Stimulated activated CD4-positive, alpha-beta T cell treated with anti-CD3 and anti-CD28 coated beads, Interleukin-1b, Interleukin-23, amount 100 ng/mL, for 1 hour (primary cell): ENCODE measurements at places on chromosomes 7 and 10.
A peak's percentile ranks its signal among the peaks of the same experiment; 100 is the strongest.

GRCh38 chr7:151017370-151017952 is 6.8 kb downstream of the ATG9B start:
- DNase-seq, result no peak

GRCh38 chr10:3482200-3482993 is 302.6 kb downstream of the KLF6 start:
- no peak for DNase-seq

- DNase-seq, result no peak
Measured at GRCh38 chr10:66834802-66835201, 91.0 kb upstream of the LRRTM3 start.

GRCh38 chr10:50420196-50420595 is 168.9 kb upstream of the ASAH2 start:
- no peak for DNase-seq

GRCh38 chr7:41769162-41769561 is 66.3 kb upstream of the INHBA start:
- no peak for DNase-seq

- no peak for DNase-seq
Measured at GRCh38 chr10:99731306-99732032, 458 bp downstream of the COX15 start.

DNA sequence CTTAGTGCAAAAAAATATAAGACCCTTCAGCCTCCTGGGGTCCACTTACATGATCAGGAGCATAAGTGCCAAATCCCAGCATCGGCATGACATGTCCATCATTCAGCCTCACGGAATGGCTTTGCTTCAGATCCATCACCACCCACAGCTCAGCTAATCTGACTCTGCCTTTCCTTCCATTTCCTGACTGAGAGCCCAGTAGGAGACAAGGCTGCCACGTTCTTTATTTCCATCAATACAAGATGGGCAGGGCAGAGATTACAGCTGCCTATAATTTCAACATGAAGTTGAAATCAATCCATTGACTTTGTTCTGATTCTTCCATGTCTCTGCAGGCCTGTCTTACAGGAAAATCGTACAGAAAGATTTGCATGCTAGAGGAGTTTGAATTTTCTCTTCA is 76.4 kb upstream of the UCN3 start:
- DNase-seq, result no peak

- DNase-seq, result no peak
Measured at GRCh38 chr10:51244748-51245490, 170.6 kb downstream of the PRKG1 start.

- no peak for DNase-seq
Measured at GRCh38 chr7:142767451-142767850, 3.3 kb upstream of the PRSS2 start.

GRCh38 chr7:75604408-75604807 is 112.3 kb downstream of the SPDYE5 start:
- DNase-seq, result no peak

DNA sequence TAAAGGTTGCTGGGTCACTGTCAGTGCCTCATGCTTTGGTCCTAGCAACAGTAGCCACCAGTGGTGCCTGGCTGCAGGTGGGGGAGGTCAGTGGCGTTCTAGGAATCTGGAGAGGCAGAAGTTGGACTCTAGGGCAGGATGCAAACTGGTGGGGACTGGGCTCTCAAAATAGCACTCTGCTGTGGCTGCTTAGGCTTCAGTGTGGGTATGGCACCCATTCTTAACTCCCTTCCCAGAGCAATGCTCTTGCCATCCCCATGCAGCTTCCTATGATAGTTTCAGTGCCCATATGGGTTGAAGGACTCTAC is 330.8 kb downstream of the PCDH15 start:
- no peak for DNase-seq

- DNase-seq, result peak; percentile 79
Measured at GRCh38 chr7:56106108-56107073, at the start of gene CHCHD2. Gene CHCHD2, minus strand, starts transcription at chr7:56106476. Its CDS starts 63 bp downstream, at chr7:56106413.

DNA sequence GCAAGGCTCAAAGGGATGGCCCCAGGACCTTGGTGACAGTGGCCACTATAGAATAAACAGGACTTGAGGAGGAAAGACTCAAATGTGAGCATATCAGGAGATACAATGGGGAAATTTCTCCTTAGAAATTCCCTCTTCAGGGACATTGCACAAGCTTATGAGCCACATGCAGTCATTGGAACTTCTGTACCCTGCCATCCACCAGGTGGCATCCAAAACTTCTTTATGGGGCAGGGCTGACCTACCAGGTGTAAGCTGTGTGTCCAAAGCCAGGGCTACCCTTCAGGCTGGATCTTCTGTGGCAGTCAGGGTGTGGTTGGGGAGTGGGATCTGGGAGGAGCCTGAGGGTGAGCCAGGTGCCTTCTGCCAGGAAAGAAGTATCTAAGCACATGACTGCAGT is 36.6 kb upstream of the LRRC18 start:
- no peak for DNase-seq

GRCh38 chr10:35946556-35946955 is 304.5 kb upstream of the FZD8 start:
- no peak for DNase-seq

DNA sequence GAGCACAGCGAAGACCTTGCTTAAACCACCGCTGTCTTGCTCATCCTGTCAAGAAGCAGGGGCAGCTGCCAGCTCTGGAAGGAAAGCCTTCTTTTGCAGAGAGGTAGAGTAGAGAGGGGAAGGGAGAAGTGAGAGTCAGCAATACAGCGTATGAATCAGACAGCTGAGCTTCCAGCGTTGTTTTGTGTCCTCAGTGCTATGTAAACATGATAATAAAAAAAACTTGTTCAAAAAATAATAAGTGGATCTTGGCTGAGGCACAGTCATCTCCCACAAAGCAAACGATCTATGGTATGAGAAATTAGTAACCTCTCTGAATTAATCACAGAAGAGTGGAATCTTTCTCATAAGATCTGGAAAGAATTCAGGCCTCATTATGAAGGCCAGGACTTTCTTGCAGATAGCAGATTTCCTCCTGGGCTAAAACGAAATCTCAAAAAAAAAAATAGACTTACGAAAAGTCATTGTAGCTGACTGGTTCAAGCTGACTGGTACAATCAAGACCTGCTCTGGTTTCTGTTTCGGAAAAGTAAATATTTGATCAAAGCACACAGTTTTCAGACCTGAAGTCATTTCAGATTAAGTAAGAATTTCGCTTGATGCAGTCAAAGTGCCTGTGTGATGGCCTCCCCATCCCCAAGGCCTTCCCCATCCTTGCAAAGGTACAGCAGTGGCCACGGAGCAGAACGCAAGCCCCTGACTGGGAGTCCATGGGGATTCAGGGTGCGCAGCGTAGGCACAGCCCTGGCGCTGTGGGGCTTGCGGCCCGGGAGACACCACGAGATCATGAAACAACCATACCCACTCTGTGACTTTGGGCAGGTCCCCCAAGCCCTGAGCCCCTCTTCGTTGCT is 29.4 kb downstream of the CHST15 start:
- DNase-seq, result no peak

- DNase-seq, result no peak
Measured at GRCh38 chr7:55457801-55458200, 92.7 kb downstream of the LANCL2 start.

- no peak for DNase-seq
Measured at GRCh38 chr10:94397549-94398370, 4.6 kb upstream of the TBC1D12 start.

- no peak for DNase-seq
Measured at GRCh38 chr7:120272701-120273475, at the start of gene KCND2. Gene KCND2, plus strand, starts transcription at chr7:120273175.

- no peak for DNase-seq
Measured at GRCh38 chr7:37028909-37029440, 304.7 kb upstream of the AOAH start.

- no peak for DNase-seq
Measured at GRCh38 chr10:75484717-75485116, 53.3 kb downstream of the LRMDA start.

DNA sequence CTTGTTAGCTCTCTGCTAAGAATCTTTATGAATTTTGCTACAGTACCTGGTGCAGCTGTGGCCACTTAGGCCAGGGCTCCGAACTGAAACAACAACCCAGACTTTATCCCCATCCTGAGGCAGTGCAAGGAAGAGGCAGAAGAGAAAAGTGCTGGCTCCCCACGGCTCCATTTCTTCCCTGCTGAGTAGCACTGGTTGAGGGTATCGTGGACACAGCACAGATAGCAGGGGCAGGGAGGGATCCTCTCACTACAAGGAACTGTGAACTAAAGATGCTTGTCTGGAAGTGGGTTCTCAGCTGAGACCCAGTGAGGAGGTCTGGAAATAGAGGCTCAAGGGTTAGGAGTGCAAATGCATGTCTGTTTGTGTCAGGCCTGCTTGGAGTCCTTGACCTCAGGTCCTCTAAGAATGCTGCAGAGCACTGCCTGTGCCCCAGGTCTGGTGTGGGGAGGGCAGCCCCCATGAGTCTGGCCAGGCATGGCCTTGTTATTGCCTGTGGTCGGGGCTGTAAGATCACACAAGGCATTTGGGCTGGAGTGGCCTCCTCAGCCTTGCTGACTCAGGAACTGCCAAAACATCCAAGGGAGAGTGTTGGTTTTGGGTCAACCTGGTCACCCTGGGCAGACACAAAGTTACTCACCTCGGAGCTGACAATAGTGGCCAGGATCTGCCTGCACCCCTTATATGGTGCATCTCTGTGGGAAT is 58.1 kb downstream of the DMBT1 start:
- no peak for DNase-seq

DNA sequence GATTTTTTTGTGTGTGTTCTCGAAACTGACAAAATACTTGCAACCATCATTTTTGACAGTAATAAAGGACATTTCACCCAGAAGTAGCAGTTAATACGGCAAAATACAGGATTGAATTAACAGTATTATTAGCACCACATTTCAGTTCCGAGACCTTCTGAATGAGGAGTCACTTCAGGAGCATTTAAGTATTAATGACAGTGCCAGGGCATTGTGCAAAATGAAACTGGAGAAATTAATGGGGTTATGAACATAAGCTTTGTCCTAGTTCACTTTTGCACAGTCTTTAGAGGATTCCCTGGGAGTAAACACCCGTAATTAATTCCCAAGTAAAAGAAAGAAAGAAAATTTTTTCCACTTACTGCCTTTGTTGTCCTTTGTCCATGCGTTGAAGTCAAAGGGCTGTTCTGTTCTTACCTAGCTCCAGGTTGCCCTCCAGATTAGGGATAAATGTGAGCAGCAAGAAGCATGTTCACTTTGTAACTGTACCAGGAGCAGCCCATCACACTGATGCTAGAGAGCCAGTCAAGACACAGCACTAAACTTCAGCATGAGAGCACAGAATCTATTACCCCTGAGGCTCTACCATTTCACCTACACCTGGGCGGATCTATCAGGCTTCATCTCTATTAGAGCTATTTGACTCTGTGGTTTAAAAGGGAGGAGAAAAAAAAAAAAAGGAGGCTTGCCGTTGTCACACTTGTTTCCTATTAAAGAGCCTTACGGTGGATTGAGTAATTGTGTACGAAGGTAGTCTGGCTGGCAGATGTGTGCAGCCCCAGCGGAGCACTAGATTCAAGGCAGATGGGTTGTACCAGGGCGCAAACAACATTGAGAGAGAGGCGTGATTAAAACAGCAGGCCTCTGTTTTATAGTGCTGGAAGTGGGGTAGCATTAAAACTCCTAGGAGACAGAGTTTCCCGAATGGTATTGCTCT is 297.8 kb upstream of the SEMA3A start:
- DNase-seq, result no peak
